Brain microvascular endothelial cell (primary cell): ENCODE measurements at places on chromosomes 5 and 9.

DNA sequence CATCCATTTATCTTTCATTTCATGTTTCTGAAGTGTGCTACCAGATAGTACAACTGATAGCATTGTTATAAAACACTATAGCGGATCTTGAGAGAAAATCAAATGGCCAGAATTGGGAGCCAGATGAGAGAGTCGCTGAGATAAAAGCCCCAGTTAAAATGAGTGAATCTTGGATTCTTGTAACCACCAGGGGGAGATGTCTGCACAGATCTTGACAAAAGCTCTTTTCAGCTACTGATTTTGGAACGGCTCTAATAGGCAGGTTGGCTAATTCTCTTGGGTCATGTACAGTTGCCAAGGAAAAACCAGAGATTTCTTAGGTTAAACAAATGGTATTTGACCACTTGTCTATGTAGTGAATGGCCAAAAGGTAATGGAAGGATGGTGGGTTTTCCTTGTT is 21.7 kb downstream of the F2RL2 start:
- peak; percentile 72 for DNase-seq

- no peak for DNase-seq
Measured at GRCh38 chr5:138996120-138996519, 121.0 kb upstream of the LRRTM2 start.

DNA sequence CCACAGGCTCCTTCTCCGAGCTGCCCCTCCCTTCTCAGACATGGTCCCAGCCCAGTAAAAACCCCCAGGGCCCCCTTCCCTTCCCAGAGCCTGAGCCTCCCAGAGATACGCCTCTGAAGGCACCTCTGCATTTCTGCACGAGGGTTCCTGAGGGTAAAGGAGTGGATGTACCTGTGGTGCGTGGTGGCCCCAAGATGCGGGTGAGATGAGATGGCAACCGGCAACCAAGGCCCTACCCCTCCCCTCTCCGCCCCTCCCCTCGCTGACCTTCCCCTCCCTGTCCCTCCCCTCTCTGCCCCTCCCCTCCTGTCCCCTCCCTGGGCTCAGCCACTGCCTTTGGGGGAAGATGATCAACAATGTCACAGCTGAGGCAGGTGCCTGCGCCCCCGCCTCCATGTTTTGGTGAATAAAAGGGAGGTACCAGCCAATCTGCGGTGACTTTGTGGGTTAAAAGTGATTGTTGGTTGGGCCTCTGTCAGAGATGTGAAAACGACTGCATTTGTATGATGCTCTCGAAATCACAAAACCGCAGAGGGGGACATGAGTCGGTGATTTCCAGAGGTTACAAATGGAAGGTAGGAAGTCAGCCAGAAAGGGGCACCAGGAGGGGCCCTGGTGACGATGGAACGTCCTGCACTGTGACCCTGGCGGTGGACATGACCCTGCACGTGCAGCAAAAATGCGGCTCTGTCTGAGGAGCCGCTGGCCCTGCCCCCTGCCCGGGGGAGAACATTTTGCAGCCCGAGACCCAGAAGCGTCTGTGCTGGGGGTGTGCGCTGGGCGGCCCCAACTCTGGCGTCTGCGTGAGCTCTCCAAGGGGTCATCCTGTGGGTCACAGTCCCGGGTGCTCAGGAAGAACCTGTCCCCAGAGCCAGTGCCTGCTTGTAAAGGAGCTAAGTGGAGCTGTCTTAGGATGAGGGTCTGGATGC is 3.7 kb downstream of the LCN9 start:
- no peak for DNase-seq

GRCh38 chr9:38286357-38286756 is 106.1 kb upstream of the ALDH1B1 start:
- DNase-seq = no peak

DNA sequence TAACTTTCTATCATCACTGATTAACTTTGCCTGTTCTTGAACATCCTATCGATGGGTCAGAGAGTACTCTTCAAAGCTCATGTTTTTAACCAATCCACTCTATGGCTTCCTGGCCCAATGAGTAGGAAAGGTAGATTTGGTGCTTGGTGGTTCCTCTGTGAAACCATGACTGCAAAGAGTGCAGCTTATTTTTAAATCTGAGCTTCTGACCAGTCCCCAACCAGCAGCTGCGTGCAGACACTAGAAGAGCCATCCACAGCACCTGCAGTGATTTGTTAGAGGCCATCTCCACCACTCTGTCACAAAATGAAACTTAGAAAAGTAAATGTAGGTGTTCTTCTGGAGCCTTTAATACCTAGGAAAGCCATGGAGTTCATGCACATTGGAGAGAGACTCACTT is 107.3 kb upstream of the WWC1 start:
- no peak for DNase-seq

GRCh38 chr5:176820937-176821336 is 10.6 kb downstream of the UNC5A start:
- no peak for DNase-seq

GRCh38 chr9:17462869-17463464 is 115.9 kb upstream of the SH3GL2 start:
- DNase-seq = peak; percentile 45

DNA sequence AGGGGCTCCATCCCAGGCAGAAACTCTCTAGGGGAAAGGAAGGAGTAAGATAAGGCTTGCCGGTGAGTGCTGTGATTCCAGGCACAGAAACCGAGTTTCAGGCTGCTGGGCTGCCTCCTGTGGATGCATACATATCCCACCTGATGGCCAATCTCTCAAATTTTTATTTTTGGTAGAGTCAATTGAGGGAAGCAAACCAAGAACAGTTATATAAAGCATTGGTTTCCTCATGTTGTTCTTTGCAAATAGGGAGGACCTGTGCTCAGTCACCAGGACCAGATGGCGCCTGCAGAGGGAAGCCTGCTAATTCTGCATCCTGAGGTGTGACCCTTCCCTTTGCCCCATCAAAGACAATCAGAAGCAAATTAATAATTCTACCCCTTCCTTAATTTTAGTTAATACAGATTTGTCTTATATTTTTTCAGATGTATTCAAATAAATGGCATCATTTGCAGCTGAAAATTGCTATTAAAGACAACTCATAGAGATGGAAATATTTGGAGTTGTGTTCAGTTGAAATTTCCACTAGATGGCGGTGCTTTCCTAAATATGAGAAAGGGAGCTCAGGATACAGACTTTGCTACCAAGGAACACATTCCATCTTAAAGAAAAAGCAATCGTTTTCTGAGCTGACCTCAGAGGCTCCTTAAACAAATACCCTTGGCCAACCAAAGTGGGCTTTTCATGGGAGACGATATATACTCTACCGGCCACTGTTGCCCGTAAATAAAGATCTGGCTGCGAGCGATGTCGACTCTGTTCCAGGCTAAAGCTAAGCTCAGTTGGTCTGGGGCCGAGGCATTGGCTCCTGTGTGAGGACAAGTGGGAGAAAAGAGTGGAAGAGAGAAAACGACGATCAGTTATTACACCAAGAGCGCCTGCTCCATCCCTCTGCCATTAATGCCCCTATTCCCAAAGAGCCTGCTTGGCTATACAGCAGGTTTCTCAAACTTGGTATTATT is 225.7 kb upstream of the KLF9 start:
- peak; percentile 44 for DNase-seq

DNA sequence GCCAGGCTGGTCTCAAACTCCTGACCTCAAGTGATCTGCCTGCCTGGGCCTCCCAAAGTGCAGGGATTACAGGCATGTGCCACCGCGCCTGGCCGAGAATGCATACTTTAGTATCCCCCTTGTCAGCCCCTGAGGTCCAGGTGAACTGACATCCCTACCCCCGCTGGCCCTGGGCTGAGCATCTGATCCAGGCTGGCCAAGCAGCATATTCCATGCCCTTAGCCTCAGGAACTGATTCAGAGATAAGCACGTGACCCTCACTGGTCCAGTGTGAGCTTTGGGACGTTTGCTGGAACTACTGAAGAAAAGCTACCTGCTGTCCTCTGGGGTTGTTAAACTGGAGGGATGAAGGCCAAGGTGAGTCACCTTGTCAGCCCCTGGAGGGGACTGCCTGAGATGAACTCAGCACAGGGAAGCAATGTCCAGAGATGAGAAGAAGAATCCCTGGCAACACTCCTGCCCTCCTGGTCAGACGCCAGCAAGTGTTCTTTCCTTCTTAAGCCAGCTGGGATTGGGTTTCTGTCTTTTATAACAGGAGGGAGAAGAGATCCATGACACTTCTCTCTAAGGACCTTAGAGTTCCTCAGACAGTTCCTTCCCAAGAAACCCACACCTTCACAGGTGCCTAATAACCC is 59.1 kb upstream of the FBXW11 start:
- no peak for DNase-seq

DNA sequence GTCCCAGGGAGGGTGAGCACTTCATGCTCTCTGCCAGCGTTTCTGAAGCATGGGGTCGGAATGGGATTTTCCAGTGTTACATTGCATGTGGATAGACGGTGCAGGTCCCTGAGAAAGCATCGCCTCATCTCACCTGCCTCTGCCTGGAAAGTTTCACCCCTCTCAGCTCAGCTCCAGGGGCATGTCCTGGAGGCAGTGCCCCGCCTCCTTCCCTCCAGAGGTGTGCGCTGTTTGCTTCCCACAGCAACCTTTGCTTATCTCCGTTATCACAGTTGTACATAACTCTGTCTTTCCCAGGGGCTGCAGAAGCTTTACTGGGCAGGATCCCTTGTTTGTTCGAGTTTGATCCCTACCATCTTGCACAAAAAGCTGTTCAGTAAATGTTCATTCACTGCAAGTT is 10.7 kb upstream of the CREBRF start:
- no peak for DNase-seq

DNA sequence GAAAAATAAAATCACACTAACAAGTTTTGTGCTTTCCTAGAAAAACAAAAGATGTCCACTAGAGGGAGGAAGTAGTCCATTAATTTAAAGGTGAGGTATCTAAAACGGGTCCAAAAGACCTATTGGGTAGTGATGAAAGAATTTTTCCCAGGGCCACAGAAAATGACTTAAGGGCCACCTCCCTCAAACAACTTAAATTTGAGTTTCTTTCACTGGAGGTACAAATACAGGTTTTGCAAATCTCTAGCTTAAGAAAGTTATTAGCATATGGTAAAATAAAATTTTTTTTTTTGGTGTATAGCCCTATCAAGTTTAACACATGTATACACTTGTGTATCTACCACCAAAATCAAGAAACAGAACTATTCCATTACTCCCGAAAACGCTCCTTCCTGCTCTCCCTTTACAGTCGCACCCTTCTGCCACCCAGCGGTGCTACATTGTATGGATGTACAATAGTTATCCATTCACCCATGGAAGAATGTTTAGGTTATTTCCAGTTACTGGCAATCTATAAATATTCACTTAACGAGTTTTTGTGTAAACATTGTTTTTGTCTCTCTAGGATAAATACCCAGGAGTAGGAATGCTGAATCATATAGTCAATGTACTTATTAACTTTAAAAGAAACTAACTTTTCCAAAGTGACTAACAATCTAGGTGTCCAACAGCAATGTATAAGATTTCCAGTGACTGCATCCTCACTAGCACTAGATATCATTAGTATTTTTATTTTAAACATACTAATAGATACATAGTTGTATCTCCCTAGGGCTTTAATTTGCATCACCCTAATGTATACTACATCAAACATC is 21.9 kb downstream of the DEPDC1B start:
- DNase-seq = no peak

- DNase-seq = no peak
Measured at GRCh38 chr5:147963948-147964693, 57.8 kb upstream of the C5orf46 start.

DNA sequence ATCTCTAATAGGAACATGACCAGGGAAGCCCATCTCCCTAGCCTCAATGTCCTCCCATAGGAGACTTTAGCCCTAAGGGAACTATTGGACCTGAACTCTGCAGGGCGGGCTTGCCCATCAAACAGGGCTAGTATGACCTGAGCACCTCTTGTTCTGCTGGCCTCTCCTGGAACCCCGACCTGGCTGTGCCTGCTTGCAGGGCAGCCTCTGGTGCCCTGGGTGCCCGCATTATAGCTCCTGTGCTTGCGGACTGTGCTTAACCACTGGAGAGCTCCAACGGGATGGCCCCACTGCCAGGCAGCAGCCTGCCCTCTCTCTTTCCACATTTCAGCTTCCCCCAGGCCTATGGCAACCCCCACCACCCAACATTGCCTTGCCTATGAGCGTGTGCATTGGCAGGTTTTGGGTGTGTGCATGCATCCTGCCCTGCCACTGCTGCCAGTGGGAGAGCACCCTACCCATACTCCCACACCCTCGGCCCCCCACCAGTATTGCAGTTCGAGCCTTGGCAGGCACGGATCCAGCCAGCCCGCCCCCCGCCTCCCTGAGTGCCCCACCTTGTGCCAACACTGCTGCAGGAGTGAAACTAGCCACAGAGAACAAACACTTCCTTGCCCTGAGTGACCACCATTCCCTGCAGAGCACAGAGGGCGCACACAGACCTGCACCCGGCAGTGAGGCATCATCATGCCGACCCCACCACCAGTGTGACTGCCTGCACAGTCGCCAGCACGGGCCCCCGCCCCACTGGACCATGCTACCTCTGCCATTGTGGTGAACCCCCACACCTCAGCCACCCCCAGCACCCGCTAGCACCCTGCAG is 1123.8 kb upstream of the CDH6 start:
- no peak for DNase-seq
